Type B pancreatic cell (in vitro differentiated cells): ENCODE measurements at places on chromosomes 1 and 21.

DNA sequence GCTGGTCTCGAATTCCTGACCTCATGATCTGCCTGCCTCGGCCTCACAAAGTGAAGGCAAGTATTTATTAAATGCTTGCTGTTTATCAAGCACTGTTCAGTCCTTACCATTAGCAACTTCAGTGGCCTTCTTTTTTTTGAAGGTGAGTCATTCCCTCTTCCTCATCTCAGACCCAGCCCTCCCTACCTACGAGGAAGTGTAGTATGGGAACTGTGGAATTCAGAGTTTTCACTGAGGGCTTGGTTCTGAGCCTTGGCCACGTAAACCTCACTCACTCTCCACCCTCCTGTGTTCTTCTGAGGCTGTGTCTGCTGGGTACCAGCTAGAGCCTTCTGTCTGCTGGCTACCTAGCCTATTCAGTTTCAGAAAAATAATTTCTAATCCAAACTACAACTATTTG lies 218.3 kb upstream of the SGIP1 start:
- DNase-seq, result no peak

DNA sequence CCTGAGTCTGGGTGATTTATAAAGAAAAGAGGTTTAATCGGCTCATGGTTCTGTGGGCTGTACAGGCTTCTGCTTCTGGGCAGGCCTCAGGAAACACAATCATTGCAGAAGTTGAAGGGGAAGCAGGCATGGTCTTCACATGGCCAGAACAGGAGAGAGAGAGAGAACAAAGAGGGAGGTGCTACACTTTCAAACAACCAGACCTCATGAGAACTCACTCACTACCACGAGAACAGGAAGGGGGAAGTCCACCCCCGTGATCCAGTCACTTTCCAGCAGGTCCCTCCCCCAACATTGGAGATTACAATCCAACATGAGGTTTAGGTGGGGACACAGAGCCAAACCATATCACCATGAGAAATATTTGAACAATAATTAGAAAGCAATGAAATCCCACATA lies 222.9 kb downstream of the FAM72C start:
- no peak for DNase-seq

DNA sequence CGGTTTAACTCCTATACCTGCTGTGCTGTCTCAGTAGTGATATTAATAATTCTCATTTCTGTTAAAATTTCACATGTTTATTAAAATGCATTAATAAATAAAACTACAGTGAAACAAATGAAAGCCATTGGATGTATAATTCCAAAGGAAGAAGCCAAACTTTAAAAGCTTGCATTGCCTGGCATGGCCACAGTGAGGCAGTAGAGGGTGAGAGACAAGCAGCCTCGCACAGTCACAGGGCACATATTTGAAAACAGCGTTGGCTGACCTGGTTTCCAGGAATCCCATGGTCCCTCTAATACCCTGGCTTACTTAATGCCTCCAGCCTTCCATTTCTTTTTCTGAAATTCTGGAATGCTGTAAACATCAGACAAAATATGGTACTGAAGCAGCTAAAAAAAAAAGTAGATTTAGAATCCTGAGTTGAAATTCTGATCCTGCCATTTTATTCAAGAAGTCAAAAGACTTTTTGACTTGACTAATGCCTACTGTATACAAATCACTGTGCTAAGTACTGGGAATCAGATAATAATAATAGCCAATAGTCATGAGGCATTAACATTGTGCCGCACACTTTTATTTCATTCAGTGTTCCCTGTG lies 6.7 kb upstream of the RNASEL start:
- no peak for DNase-seq

DNA sequence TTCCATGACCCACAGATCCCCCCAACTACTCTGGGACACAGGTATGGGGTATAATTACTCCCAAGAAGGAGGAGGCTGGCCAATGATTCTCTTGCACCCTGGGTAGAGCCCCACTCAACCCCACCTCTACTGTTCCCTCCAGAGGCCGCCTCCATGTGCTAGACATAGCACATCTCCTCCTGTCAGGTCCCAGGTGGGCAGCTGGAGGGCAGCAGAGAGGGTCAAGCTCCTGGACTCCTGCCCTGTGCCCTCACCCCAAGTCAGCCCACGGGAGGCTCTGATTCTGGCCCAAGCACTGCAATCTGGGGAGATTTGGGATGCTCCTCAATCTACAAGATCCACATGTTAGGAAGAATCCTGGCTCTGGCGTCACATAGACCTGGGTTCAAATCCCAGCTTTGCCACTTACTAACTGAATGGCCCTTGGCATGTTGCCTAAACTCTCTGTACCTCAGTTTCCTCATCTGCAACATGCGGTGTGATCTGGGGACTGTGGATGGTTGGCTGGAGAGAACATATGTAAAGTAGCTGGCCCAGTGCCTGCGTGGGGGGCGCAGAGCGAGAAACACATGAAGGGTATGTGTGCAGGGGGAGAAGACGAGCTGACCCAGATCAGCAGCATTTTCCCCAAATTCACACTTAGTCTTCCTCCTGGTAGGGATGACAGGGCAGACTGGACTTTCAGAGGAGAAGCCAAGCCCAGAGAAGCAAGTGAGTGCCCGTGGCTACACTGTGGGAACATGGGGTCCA lies 23.2 kb downstream of the TNNT2 start:
- DNase-seq, result no peak

GRCh38 chr1:213369465-213369864 lies 318.4 kb downstream of the RPS6KC1 start:
- DNase-seq, result no peak
